Left ventricle myocardium inferior (tissue), 1 donor: ENCODE measurements at places on chromosomes 5 and 9.

GRCh38 chr5:5246736-5247135 lies 106.6 kb downstream of the ADAMTS16 start:
- no peak for DNase-seq

GRCh38 chr9:1939926-1940368 lies 75.2 kb upstream of the SMARCA2 start:
- no peak for DNase-seq

- DNase-seq, result no peak
These were observed 861 bp downstream of the MTX3 start for GRCh38 chr5:79990205-79990597.

DNA sequence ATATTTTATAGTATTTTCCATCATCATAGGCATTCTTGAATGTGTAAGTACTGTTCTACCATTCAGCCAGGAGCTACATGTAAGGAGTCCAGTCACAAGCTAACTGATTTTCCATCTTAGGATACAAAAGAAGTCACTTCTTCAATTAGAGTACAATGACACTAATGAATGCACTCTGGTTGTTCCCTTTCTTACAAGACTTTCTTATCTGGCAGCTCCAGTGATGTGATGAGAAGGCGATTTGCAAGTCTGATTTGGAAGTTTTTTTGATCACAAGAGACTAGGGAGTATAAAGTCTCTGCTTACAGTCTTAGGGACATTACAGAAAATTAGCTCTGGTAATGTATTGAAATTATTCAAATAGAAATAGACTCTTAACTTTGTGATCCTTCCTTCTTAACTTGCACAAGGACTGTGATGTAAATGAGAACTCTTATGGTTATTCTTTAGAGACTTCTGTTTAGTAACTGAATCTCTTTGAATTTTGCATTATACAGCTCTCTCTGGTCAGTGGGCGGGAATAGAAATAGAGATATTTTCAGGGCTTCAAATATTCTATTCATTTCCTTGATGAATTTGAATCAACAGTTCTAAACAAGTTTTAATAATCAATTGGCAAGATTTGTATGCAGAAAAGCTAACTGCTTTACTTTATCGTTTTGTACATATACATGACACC lies 130.4 kb upstream of the CDH6 start:
- no peak for DNase-seq

GRCh38 chr9:116700882-116701865 lies 14.1 kb downstream of the TRIM32 start:
- DNase-seq, result no peak

- DNase-seq, result no peak
These were observed 180.7 kb downstream of the KDM4C start for GRCh38 chr9:6938447-6938846.

- DNase-seq, result no peak
These were observed 356.9 kb downstream of the SLIT3 start for GRCh38 chr5:168944004-168944403.

DNA sequence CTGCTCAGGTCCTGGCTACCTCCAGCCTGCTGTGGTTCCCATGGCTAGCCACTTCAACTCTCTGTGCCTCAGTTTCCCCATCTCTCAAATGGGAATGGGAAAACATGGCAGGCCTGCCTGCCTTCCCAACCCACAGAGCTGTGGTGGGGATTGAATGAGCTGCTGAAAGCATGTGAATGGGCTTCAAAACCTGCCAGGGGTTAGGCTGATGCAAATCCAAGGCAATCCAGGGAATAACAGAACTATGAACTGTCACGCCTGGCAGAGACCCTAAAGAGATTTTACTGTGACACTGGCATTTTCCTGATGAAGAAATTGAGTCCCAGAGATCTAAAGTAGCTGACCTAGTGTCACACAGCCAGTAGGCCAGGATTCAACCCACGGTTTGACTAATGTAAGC lies 29.9 kb upstream of the TCF7 start:
- DNase-seq, result no peak

- no peak for DNase-seq
These were observed 77.0 kb downstream of the ANKRD55 start for GRCh38 chr5:56155992-56156584.

- no peak for DNase-seq
These were observed 18.6 kb upstream of the TJP2 start for GRCh38 chr9:69155341-69156030.

- no peak for DNase-seq
These were observed 16.1 kb downstream of the GFI1B start for GRCh38 chr9:132994410-132995120.

- peak; percentile 76 for DNase-seq
These were observed 124.3 kb upstream of the SLC12A2 start for GRCh38 chr5:127959152-127959764.

- no peak for DNase-seq
These were observed 139.7 kb downstream of the C5orf15 start for GRCh38 chr5:133828722-133829121.

DNA sequence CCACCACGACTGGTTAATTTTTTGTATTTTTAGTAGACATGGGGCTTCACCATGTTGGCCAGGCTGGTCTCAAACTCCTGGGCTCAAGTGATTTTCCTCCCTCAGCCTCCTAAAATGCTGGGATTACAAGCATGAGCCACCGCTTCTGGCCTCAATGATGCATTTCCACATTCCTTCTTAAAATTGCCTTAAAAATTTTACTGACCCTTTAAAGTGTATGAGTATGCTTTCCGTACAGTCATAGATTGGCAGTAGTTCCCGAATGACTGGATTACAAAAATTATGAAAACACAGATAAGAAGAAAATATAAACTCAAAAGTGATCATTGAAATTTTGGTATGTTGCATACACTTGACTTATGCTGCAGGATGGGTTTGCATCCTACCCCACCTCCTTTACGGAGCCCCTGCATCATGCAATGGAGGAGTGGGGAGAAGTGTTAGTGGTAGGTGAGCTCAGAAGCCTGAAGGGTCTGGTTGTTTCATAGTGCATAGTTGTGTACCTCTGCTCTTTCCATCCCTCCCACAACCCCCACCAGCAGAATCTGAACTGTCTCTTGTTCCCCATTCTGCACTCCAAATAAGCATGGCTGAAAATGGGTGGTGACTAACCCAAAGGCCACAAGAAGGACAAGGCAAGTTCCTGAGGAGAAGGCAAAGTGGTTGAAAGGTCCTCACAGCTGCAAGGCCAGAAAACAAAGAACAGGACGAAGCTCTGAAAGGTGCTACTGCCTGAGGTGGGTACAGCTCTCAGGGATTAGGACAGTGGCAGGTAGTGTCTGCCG lies 26.8 kb downstream of the ANKRD55 start:
- DNase-seq, result no peak

DNA sequence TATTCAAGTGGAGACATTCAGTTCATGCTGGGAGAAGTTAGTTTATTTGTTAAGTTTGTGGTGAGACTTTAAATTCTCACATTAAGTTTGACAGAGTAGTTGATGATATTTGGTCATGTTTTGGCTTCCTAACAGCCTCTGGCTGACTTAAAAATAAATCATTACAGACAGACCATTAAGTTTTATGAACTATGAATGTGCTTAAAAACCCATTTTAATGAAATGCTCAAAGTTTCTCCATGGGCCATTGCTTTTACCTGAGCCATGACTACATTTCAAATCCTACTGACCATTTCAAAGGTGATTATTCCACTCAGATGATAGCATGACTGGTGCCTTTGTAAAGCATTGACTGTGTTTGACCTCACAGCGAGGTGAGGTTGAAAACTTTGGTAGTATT lies 192.7 kb downstream of the LRRC70 start:
- DNase-seq, result no peak

DNA sequence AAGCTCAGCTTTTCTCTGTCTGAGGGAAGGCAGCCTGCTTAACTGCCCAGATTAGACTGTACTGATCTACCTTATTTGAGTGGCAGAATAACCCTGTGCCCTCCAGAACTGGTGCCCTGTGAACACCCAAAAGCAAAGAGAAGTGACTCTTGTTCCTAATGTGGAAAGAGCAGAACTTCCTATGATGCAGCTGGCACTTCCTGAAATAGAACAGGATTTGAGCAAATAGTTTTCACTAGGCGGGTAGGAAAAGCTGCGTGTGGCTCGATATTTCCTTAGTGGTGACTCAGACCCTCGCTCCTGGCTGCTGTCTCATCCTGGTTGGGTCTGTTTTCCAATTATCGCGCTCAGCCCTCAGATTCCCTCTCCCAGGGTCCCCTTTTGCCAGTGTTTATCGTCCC lies 89.9 kb downstream of the SH3TC2 start:
- no peak for DNase-seq

GRCh38 chr5:96595300-96596090 lies 66.7 kb upstream of the CAST start:
- DNase-seq, result no peak

- no peak for DNase-seq
These were observed 21.4 kb upstream of the CCNJL start for GRCh38 chr5:160333721-160334120.

DNA sequence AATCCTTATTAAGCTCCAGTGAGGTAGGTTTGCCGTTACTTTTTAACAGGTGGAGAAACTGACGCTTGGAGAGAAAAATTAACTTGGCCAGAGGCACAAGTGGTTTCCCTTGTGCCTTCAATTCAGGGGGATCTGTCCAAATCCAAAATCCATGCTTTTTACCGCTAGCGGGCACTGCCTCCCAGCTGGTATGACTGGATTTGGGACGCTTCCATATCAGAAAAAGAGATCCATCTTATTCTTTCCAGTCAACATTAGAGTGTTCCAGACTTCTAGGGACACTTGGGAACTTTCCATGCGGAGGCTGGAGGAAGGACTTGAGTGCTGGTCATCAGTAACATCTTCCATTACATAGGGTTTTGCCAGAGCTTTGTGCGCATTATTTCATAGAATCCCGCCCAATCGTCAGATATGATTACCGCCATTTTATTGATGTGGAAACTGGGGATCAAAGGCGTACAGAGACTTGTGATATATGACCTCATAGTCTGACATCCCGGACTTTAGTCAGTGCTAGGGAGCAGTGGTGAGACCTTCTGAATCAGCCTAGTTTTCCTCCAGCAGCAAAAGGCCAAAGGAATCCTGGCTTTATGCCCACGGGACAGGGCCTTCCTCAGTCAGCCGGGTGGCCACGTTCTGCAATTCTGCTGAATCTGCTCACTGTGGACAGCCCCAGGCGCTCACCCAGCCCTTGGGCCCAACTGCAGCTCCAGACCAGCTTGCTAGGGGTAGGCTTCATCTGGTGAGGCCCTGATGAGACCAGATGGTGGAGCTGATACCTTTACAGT lies 1.1 kb upstream of the GNPDA1 start:
- DNase-seq, result peak; percentile 38

- no peak for DNase-seq
These were observed 14.1 kb upstream of the LRRC19 start for GRCh38 chr9:27019589-27019988.

- peak; percentile 37 for DNase-seq
These were observed 36.9 kb upstream of the SLC1A3 start for GRCh38 chr5:36569491-36569890.

- DNase-seq, result no peak
These were observed 385.3 kb downstream of the PSAT1 start for GRCh38 chr9:78682216-78682615.

DNA sequence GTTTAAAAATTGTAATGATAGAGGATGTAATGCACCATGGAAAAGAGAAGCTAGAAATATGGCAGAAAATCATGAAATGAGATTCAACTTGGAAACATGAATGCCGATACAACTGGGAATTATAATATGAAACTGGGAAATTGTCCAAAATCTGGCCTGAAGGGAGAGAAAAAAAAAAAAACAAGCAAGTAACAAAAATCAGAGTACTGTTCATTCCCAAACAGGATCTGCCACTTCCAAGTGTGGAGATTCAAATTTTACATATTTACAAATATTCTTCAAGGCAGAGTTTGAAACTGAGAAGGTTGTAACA lies 56.6 kb upstream of the MOCS2 start:
- no peak for DNase-seq

DNA sequence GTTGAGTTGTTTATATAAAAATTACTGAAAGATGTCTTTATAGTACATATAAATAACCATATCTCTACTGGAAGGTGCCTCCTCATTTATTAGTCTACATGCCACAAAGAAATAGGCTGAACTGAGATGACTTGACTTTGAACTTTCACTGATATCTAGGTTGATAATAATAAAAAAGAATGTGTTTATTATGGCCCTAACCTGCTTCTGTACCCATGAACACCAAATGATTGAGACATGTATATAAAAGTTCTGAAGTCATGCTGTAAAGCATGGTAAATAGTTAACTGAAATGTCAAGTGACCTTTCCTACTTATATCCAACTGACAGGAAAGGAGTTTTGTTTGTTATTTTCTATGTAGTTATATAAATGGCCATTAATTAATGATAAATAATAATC lies 33.2 kb upstream of the GRAMD2B start:
- no peak for DNase-seq

GRCh38 chr9:8926461-8926860 lies 1126.9 kb upstream of the DMAC1 start:
- no peak for DNase-seq

DNA sequence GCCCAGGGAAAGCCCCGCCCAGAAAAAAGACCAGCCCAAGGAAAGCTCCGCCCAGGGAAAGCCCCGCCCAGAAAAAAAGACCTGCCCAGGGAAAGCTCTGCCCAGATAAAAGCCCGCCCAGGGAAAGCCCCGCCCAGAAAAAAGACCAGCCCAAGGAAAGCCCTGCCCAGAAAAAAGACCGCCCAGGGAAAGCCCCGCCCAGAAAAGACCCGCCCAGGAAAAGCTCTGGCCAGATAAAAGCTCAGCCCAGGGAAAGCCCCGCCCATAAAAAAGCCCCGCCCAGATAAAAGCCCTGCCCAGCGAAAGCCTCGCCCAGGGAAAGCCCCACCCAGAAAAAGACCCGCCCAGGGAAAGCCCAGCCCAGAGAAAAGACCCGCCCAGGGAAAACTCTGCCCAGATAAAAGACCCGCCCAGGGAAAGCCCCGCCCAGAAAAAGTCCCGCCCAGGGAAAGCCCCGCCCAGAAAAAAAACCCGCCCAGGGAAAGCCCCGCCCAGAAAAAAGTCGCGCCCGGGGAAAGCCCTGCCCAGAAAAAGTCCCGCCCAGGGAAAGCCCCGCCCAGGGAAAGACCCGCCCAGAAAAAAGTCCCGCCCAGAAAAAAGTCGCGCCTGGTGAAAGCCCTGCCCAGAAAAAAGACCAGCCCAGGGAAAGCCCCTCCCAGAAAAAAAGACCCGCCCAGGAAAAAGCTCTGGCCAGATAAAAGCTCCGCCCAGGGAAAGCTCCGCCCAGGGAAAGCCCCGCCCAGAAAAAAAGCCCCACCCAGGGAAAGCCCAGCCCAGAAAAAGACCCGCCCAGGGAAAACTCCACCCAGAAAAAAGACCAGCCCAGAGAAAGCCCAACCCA lies 11.9 kb downstream of the GRIN1 start:
- DNase-seq, result no peak

- DNase-seq, result no peak
These were observed 9.5 kb downstream of the ALDH1B1 start for GRCh38 chr9:38401994-38402393.

GRCh38 chr9:111440226-111440625 lies 44.0 kb downstream of the ECPAS start:
- DNase-seq, result no peak

DNA sequence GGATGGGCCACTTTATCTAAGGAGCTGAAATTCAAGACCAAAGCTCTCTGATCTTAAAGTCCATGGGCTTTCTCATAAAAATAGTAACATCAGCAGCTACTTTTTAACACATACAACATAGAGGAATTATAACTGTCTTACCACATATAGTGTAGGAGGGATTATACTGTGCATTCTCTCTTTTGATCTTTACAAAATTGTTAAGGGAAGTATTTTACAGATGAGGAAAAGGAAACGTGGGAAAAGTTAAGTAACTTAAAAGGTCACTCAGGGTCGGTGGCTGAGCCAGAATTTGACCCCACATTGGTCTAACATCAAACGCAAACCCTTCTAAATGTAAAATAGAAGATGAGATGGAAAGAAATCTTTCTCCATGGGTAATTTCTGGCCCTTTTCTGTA lies 38.4 kb downstream of the ZNF608 start:
- DNase-seq, result no peak
